ENCODE measurements at places on chromosomes 5 and 9.

DNA sequence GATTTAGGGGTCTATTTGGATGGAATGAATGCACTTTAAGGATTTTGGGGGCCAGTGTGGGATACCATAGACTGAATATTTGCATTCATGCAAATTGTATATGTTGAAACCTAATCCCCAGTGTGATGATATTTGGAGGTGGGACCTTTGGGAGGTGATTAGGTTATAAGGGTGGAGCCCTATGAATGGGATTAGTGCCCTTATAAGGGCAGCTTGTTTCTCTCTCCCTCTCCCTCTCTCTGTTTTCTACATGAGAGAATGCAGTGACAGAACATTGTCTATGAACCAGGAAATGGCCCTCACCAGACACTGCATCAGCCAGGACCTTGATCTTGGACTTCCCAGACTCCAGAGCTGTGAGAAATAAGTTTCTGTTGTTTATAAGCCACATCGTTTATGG, 166.1 kb downstream of the MED10 start:
- DNase-seq: no peak

DNA sequence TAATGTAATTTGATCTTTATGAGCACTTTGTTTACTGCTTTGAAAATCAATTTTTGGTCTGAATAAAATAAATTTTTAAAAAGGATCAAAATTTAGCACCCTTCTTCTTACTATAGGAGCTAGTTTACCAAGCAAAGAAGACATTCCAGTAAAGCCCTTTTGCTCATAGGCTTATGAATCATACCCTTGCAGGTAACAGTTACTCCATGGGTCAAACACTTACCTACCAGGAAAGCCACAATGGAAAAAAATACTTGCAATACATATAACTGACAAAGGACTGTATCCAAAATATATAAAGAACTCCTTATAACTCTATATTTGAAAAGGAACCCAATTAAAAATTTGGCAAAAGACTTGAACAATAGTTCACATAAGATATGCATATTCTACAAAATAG, 66.6 kb downstream of the SHOC1 start:
- DNase-seq: no peak

GRCh38 chr9:130943221-130943620, 4.2 kb upstream of the FIBCD1 start:
- no peak for DNase-seq

GRCh38 chr5:151123897-151124751, 33.5 kb downstream of the ANXA6 start:
- peak; percentile 14 for DNase-seq

- no peak for DNase-seq
Measured at GRCh38 chr5:149807176-149807575, 77.1 kb downstream of the PPARGC1B start.

GRCh38 chr9:124616961-124617360, 109.8 kb upstream of the NR5A1 start:
- no peak for DNase-seq

DNA sequence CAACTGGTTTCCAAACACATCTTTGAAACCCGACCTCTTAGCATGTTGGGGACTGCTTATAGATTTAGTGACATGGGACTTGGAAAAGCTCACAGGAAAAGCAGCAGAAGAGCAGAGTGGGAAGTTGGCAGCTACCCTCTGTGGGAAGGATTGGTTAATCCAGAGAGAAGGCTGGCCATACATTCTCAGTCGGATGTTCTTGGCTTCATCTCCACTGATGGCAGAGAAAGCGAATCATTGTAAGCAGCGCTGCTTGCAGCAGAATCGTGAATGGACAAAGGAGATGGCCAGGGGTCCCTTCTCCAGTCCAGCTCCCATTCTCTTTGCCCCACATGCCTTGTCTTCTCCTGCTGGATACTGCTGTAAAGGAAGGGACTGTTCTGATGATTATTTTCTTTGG, 62.7 kb downstream of the MEGF10 start:
- DNase-seq: no peak

- DNase-seq: no peak
Measured at GRCh38 chr9:37336150-37336549, 86.3 kb upstream of the GRHPR start.

DNA sequence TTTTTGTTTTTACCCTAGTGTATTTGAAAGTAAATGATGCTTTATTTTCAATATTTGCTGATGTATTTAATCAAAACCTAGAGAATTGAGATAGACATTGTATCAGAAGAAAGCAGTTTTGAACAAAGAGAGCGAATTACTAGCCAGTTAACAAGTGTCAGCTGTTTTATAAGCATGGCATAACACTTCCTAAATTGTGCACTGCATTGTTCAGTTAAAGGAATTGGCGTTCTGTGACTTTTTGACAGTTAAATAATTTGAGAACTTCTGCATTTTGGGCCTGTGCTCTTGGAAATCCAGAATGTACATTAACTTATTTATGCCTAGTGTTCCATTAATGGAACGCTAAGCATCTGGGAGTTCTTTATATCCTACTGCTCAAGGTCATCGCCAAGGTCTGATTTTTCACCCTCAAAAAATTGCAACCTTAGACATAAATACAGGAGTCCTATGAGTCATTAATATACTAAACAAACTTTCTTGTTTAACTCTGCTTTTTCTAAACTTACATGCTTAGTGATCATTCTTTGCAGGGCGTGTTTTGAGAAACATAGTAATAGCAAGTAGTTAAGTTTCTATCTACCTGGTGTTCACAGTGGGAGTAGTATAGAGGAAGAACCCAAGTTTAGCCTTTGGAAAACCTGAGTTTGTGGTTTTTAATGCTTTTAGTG, 31.1 kb downstream of the RASA1 start:
- DNase-seq: no peak

GRCh38 chr5:12246036-12246435, 341.8 kb upstream of the CTNND2 start:
- no peak for DNase-seq

DNA sequence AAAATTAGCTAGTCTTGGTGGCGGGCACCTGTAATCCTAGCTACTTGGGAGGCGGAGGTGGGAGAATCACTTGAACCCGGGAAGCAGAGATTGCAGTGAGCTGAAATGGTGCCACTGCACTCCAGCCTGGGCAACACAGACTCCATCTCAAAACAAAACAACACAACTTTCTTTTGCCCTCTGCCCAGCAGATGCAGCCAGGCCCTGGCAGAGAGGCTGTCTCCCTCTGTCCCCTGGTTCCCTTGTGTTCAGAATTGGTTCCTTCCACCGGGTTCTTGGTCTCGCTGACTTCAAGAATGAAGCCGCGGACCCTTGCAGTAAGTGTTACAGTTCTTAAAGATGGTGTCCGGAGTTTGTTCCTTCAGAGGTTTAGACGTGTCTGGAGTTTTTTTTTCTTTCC, 30.2 kb upstream of the CEP72 start:
- no peak for DNase-seq

DNA sequence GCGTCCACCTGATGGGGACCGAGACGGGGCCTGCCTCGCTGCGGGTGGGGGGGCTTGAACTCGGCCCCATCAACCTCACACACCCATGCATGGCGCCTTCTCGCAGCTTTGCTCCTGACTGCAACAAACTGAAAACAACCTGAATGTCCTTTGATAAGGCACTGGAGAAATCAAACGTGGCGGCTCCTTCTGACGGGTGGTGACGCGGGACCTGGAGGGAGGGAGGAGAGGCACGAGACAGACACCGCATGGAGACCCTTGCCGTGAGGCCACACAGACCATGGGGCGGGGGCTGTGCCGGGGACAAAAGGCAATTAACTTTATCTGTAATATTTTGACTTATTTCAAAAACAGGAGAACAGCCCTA, 48.6 kb downstream of the NACC2 start:
- DNase-seq: no peak

DNA sequence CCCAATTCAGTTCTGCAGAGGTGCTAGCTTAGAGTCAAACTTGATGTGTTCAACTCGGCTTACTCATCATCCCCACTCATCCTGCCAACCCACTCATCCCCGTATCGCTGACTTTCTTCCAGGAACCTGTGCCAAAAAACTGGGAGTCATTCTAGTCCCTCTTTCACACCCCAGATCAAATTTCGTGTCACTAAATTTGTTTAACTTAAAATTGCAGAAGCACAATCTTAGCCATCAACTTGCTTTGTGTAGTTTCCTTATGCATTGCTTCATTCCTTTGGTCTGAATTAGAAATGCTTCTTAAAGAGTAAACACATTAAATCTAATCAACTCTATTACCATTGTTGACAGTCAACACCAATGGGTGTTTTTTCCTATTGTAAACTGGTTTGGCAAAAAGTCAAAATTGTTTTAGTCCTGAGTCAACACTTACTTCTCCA, 162.4 kb downstream of the TTC39B start:
- DNase-seq: no peak

DNA sequence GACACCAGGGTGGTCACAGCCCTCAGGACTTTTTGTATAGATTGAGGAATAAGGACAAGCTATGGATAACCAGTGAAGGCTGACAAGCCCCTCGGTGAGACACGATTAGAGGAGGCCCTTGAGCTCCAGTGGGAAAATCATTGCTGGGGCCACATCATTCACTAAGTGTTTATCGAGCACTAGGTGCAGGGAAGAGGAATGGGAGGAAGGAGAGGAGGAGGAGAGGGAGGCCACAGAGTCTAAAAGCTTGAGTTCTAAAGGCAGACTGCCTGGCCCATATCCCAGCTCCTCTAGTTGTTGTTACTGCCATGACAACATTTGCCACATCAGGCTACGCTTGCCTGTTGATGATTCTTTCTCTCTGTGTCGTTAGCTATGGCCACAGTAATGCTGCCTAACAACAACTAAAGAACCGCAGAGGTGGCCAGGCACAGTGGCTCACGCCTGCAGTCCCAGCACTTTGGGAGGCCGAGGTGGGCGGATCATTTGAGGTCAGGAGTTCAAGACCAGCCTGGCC, 37.6 kb downstream of the NKX2-5 start:
- DNase-seq: no peak

- no peak for DNase-seq
Measured at GRCh38 chr5:103271570-103272289, 13.2 kb downstream of the MACIR start.

- DNase-seq: peak; percentile 34
Measured at GRCh38 chr5:40569546-40570270, 110.0 kb upstream of the PTGER4 start.

DNA sequence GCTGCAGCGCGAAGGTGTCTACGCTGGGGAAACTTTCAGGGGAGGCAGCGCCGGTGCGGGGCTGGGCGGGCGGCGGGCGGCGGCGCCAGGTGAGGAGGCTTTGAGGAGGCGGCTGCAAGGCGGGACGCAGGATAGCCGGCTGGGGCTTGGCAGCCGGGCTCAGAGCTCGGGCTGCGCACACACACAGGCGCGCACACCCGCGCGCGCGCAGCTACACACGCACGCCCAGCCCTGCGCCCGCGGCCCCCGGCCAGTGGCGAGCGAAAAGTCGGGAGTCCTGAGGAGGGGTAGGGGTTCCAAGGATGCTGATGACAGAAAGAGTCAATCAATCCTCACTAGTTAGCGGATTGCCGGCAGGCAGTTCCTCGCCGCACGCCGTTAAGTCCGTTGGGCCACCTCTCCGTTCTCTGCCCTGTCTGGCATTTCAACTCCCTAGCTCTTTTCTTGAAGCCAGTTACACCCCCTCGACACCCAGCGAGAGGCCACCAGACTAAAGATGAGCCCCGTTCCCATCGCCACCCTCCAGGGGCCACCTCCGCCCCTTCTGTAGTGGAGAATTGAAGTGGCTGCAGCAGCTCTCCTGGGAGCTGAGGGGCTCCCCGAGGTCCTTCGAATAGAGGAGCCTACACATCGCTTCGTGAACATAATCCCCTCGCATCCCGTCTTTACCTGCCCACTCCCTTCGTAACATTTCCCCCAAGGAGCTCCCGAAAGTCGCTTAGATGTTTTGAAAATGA, 1640.3 kb upstream of the C9orf72 start:
- no peak for DNase-seq
